ENCODE measurements at places on chromosomes 13 and 19.

- peak; percentile 29 for DNase-seq
Observed at GRCh38 chr19:4233282-4233853, 4.0 kb downstream of the EBI3 start.

DNA sequence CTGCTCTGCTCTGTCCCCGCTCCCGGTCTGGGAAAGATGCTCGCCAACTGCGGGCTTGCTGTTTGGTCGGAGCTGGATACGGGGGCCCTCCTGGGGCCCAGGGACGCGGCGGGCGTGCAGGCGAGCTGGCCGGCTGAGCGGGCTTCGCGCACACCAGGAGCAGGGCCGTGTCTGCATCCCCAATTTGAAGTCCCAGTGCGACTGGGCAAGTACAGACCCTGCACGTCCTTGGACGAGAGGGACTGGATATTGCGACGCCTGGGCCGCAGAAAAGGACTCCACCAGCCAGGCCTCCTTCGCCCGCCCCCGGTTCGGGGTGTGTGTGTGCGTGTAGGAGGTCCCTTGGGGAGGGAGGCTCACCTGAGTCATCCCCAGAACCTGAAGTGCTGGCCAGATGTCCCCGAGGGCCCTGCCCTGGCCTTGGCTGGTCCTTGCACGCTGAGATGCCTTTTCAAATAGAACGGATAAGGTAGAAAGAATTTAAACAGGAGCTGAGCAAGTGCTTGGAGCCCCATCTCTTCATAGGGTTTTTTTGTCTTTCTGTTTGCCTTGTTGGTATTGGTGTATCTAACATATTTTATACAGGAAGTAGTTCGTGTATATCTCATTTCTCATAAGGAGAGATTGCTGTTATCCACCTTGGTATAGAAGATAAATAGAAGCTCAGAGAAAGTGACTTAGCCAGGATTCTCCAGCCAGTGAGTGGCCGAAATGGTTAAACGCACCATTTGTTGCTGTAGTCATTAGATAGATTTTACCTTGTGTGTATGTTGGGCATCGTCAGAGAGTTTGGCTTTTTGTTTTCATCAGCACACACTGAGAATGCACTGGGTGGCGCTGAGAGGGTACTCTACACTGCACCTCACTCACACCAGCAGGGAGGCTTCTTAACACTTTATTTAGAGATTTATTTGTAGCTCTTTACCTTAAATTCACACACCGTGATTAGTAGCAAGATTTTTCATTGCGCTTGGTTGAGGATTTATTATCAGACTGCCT lies 1.1 kb downstream of the NAXD start:
- peak; percentile 53 for DNase-seq

DNA sequence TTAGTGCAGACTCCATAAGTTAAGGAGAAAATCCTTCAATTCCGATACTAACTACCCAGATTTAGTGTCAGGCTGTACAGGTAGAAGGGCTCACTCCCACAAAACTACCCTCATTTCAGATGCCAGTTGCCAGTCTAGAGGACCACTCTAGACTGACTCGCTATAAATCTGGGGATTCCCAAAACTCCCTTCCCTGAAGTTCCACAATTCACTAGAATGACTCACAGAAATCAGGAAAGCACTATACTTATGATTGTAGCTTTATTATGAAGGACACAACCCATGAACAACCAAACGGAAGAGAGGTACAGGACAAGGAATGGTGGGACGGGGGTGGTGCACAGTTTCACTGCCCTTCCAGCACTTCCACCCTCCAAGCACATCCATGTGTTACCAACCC lies 321.2 kb downstream of the DIAPH3 start:
- DNase-seq: no peak

GRCh38 chr13:38042771-38043170 lies 173.2 kb upstream of the TRPC4 start:
- DNase-seq: no peak

DNA sequence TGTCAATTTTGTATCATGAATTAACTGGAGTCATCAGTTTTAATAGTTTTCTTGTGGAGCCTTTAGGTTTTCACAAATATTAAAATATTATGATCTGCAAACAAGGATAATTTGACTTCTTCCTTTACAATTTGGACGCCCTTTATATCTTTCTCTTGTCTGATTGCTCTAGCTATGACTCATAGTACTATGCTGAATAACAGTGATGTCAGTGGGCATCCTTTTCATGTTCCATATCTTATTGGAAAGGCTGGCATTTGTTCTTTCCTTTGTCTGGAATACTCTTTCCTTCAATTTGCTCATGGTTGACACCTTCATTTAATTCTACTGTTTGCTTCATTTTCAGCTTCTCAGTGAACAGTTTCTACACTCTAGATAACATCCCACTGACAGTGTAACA lies 1129.3 kb downstream of the SLITRK5 start:
- DNase-seq: no peak

GRCh38 chr13:112247471-112248405 lies 128.4 kb upstream of the SPACA7 start:
- no peak for DNase-seq

DNA sequence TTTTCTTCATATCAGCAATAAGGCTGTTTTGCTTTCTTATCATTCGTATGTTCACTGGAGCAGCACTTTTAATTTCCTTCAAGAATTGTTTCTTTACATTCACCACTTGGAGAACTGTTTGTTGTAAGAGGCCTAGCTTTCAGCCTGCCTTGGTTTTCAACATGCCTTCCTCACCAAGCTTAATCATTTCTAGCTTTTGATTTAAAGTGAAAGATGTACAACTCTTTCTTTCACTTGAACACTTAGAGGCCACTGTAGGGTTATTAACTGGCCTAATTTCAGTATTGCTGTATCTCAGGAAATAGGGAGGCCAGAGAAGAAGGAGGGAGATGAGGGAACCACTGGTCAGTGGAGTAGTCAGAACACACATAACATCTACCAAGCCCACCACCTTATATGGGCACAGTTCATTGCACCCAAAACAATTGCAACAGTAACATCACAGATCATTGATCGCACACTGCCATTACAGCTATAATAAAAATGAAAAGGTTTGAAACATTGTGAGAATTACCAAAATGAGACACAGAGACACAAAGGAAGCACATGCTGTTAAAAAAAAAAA lies 181.4 kb upstream of the TUBA3C start:
- DNase-seq: no peak

GRCh38 chr13:107807306-107808073 lies 407.8 kb downstream of the LIG4 start:
- no peak for DNase-seq

DNA sequence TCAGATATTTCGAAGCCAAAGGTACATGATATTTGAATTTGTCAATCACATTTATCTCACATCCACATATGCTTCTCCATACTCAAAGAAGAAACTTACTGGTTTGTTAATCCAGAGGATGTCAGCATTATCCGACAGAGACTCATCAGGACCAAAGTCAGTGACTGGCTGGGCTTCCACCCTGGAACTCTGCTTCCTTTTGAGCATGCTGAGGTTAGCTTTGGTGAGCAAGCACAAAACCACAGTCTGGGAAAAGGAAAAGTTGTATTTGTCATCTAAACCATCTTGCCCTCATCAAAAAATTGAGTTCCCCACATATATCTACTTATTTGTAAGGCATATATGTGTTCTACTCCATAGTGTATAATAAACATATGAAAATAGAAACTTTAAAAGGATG lies 17.4 kb downstream of the NALCN start:
- DNase-seq: no peak

DNA sequence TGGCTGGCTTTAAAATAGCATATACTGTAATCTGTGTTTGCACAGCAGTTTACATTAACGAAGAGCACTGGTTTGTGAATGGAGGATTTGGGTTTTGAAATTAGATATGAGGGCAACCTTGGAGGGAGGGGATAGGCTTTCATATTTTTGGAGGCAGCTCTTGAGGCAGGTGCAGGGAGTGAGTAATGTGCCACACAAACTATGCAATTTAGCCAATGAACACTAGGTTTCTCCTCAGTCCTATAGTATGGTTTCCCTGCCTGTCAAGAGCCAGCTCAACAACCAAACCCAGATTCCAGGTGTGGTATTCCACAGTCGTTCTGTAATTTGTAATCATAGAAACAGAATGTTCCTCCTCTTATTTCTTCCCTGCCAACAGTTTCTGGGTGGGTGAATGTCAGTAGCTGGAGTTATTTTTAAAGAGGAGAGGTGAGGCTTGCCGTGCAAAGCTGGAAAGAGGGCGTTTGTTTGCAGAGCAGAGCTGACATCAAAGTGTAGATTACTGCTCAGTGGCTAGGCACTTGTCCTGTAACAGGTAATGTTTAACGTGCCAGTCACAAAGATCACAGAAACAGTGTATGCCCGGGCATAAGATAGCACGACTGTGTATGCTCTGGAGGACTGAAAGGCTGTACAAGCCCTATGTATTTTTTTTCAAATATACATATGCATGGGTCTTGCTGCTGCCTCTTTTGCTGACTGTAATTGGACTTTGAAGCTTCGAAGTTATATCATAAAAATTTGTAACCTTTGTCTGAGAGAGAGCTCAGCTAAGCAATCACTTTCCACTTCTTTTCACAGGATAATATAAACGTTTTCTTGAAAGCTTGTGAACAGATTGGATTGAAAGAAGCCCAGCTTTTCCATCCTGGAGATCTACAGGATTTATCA lies 124.2 kb downstream of the LMO7 start:
- peak; percentile 98 for DNase-seq

DNA sequence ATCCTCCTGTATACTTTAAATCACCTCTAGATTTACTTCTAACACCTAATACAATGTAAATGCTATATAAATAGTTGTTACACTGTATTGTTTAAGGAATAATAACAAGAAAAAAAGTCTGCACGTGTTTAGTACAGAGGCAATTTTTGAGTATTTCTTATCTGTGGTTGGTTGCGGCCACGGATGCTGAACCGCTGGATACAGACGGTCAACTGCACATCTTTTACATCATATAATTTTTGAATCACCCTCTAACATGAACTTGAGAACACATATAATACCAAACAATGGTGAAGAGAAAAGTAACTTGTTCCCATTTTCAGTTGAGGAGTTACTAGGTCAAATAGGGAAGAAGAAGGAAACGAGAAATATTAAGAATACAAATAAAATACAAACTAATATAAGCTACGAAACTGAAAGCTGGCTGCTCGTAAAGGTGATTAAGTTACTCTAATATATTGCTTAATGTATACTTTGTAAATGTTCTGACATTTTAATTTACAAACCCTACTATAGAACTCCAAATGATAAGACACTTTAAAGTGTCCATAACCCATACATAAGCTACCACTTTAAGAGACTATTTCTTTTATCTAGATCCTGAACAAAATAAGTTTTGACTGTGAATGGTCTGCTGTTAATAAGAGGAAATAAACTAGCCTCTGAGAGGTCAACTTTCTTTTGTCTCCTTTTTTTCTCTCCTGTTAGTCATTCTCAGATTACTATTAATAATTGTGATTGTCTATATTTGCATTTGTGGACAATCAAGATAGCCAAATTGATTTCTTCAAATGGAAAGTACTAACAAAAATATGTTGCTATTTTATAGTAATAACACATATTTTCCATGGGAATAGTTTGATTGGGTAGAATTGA lies 457.4 kb downstream of the DIAPH3 start:
- DNase-seq: no peak

- DNase-seq: peak; percentile 16
Observed at GRCh38 chr13:54367639-54368271, 1339.1 kb downstream of the OLFM4 start.

GRCh38 chr19:17829855-17830566 lies 8.7 kb upstream of the INSL3 start:
- DNase-seq: peak; percentile 51

DNA sequence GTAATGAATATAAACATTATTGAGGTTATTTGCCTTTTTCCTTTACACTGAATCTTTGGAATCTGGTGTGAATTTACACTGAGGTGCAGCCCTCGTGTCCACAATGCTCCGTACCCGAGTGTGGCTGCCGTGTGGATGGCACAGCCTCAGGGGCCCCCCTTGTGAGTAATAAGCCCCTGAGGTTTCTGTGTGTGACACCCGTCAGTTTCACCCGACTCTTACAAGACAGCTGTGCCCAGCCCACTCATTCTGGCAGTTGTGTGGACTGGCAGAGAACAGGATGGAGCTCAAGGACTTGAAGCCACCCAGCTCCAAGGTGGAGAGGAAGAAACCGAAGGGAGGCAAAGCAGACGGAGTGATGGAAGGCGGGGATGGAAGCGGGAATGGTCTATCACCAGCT lies 7.8 kb downstream of the PROZ start:
- DNase-seq: no peak

DNA sequence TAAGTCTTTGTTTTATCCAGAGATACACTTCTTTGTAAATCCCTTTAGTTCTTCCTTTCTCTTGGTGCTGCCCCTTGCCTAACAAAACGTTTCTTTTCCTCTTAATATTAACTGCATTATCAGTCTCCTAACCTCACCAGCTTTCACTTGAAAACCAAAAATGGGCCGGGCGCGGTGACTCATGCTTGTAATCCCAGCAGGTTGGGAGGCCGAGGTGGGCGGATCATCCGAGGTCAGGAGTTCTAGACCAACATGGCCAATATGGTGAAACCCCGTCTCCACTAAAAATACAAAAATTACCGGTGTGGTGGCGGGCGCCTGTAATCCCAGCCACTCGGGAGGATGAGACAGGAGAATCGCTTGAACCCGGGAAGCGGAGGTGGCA lies 329.8 kb upstream of the MIR17HG start:
- no peak for DNase-seq

- DNase-seq: no peak
Observed at GRCh38 chr19:4908781-4909155, 533 bp upstream of the UHRF1 start.

DNA sequence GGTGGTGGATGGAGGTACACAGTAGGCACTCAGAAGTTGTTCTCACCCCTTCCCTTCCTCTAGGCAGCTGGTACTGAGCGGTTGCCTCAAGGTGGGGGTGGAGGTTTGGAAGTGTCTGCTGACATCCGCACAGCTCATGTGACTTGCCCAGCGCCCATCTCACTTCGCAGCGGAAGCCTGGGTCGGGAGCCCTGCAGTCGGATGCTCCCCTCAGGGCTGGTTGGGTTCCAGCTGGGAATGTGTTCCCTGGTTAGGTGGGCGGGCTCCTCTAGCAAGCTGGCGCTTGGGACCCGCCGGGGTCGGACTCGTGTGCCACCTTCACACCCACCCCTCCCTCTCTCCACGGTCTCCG lies 10.2 kb downstream of the PPP1R37 start:
- no peak for DNase-seq

GRCh38 chr13:29454931-29455481 lies 140.5 kb downstream of the SLC7A1 start:
- peak; percentile 20 for DNase-seq

- no peak for DNase-seq
Observed at GRCh38 chr13:34254366-34254765, 436.4 kb downstream of the RFC3 start.

- no peak for DNase-seq
Observed at GRCh38 chr19:5775668-5776309, 8.8 kb downstream of the PRR22 start.

GRCh38 chr13:44749906-44750305 lies 173.8 kb upstream of the TSC22D1 start:
- DNase-seq: no peak

- DNase-seq: peak; percentile 66
Observed at GRCh38 chr19:7366701-7367420, 18.1 kb downstream of the ARHGEF18 start.

All from small intestine (tissue), 16 donors.